ENCODE measurements at places on chromosomes 3 and 15.

DNA sequence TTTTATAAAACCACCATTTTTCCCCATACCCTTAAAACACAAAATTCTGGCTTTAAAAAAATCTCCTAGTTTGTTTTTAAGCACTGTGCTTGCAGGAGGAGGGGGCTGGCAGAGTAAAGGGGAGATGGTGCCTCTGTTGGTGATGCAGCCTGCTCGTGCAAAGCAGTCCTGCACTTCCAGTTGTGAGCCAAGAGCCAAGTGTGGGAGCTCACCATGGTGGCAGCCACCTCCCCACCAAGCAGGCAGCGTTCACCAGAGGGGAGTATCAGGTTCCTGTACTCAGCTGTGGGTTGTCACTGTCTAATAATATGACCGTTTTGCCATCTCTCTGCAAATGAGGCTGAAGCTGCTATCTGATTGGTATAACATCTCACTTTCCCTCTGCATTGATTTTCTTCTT is 164.8 kb downstream of the SYNPR start:
- DNase-seq: no peak

DNA sequence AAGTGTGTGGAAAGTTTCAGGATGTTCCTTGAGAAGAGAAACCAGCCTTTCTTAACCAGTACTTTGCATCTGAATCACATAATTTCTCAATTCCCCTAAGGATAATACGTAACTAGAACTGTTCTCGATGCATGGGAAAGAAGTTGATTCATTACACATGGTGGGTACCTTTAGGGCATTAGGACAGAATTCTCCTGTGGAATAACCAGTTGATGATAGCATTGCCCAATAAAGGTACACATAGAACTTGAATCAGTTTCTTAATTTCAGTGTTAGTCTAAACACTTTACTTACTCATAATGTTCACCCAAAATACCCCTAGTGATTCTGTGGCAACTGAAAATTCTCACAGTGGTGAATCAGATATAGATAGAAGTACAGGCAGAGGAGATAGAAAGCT is 1030.9 kb downstream of the ROBO1 start:
- DNase-seq: no peak

DNA sequence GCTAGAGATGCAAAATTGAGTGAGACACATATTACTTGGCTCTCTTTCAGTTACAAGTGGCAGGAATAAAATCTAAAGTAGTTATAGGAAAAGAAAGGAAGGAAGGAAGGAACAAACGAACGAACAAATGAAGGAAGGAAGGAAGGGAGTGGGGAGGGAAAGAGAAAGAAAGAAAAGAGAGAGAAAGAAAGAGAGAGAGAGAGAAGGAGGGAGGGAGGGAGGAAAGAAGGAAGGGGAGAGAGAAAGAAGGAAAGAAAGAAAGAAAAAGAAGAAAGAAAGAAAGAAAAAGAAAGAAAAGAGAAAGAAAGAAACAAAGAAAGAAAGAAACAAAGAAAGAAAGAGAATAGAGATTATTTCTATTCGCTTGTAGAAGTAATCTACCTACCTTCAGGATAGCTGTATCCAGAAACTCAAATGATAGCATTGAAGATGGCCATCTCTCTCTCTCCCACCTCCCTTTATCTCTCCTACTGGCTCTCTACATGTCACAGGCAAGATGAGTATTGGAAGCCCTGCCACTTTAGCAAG is 229.7 kb upstream of the TLE3 start:
- DNase-seq: no peak

DNA sequence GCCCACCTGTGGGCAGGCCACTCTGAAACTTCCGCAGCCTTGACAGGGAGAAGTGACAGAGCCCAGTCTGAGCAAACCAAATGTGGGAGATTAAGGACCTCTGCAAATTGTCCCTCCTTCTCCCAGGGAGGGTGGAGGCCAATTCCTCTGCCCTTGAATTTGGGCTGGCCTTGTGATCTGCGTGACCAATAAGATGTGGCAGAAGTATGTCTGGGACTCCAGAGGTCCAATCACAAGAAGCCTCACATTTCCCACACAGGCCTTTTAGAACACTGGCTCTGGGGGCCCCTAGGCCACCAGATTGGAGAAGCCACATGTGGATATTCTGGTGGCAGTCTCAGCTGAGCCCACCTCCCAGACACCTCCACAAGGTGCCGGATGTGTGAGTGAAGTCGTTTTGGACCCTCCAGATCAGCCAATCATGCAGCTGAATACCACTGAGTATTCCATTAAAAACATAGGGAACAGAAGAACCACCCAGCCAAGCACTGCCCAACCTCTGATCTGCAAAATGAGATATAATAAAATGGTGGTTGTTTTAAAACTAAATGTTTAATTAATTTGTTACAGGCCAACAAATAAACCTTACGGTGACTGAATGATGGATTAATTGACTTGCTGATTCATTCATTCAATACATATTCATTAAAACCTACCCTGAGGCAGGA is 150.3 kb downstream of the NUP210 start:
- DNase-seq: no peak

- no peak for DNase-seq
These were observed 57.9 kb downstream of the TPRA1 start for GRCh38 chr3:127532561-127533203.

DNA sequence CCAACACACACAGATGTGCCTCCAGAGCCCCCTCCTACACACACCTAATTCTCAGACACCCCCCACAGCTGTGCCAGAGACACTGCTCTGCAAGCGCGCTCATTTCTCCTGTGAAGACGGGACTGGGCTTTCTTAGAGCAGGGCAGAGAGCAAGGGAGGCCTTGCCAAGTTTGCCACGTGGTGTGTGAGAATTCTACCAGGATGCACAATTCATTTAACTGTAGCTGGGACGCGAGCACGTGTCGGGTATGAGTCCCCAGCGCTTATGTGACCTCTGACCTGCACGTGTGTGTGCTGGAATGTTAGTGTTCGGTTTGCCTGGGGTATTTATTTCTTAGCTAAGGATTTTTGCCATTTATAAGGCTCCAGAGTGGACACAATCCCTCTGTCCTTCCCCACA is 37.0 kb downstream of the FEM1B start:
- no peak for DNase-seq

Data from LoVo (cell line).